ENCODE measurements at places on chromosomes 12 and 14.

DNA sequence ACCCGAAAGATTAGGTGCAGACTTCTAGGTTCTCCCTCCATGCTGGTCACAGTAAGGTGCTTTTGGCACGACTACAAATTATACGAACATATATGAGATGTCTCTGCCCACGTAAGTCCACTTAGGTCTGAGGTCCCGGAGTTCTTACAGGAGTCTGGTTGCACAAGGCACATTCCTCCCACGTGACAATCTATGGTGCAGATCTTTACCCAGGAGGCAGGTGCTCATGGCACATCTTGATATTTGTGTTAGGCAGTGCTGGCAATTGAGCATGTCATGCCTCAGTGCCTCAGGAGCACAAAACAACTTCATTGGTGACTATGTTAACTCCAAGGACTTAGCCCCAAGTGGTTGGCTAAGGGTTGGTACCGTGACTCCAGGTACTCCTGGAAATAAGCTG, 92.0 kb upstream of the AMN1 start:
- no peak for DNase-seq

DNA sequence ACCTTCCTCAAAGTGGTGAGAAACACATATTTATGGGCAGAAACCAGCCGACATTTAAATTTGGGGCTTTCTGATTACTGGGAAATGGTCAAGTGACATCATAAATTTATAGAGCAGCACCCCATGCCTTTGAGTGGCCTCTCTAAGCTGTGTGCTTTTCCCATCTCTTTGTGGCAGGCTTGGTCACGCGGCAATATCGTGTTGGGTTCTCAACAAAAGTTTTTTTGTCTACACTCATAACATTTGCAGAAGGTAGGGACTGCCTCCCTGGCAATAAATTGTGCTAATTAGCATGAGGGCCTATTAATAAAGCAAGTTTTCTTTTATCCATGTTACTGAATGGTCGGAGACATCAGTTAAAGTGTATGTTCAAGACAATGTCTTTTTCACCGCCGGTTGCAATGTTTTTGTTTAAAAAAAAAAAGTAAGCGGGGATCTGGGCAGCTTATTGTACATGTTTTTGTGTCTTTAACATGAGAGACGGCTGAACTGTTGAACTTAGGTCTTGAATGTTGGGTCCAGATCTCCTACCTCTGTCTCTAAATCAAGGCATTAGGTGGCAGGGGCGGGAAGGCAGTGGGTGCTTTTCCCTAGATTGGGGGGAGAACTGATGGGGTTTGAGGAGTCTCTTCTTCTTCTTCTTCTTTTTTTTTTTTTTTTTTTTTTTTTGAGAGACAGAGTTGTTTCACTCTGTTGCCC, 193.3 kb downstream of the PHETA1 start:
- no peak for DNase-seq

DNA sequence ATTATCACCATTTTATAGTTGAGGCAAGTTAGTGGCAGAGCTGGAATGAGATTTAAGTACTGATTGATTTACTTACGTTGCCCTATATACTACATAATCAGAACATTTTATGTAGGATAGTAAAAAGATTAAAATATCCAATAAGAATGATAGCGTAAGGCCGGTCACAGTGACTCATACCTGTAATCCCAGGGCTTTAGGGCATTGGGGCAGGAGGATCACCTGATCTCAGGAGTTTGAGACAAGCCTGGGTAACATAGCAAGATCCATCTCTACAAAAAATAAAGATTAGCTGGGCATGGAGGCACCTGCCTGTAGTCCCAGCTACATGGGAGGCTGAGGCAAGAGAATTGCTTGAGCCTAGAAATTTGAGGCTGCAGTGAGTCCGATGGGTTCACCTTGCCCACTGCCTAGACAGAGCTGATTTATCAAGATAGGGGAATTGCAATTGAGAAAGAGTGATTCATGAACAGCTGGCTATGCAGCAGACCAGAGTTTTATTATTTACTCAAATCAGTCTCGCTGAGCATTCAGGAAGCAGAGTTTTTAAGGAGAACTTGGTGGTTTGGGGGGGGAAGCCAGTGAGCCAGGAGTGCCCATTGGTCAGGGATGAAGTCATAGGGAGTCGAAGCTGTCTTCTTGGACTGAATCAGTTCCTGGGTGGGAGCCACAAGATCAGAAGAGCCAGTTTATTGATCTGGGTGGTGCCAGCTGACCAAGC, 24.7 kb upstream of the SGPP1 start:
- no peak for DNase-seq

DNA sequence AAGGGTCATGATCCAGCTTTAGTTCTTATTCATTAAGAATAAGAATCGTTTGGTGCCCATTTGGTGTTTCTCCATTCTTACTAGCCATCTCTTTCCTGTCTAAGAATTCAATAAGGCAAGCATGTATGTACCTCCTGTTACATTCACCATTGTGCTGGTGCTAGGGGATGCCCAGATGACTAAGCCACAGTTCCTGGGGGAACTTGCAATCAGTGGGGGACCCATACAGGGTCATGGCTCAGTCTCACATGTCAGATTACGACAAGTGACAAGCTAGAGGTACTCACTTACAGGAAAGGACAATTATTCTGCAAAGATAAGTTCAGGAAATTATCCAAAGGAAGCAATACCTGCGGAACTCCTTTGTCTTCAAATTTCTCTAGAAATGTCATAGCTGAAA, 125.4 kb downstream of the STXBP6 start:
- DNase-seq: no peak

GRCh38 chr12:91851741-91852477, 293.7 kb downstream of the BTG1 start:
- DNase-seq: no peak

- DNase-seq: no peak
These were observed 65.1 kb upstream of the PZP start for GRCh38 chr12:9273276-9273675.

DNA sequence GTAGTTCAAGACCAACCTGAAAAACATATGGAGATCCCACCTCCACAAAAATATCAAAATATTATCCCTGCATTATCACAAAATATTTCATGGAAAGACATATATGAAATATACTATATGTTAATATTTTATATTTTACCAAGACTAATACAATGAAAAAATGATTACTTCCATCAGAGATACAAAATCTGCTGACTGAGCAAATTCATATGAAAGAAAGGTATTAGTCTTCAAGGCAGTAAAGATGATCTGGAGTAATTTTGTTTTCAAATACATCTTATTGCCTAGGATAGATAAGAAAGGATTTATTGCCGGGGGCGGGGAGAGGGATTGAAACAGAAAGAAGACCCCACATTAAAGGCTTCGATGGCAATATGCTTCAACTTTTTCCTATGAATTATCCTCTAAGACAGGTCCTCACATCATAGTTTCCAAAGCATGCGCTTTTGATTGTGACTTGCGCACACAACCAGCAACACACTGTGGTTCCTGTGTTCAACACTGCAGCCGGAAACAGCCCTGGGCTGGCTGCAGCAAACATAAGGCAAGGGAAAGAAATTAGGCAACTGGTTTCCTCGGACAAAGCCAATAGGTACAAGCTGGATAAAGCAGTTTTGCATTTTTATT, 83.2 kb downstream of the SPPL3 start:
- DNase-seq: no peak

Data from NCI-H2029 (cell line).